ENCODE measurements at places on chromosomes 3 and 15.

- DNase-seq, result no peak
Measured at GRCh38 chr3:195082811-195083210, 188.1 kb downstream of the XXYLT1 start.

GRCh38 chr3:152175528-152175889 is 93.2 kb upstream of the MBNL1 start:
- no peak for DNase-seq

DNA sequence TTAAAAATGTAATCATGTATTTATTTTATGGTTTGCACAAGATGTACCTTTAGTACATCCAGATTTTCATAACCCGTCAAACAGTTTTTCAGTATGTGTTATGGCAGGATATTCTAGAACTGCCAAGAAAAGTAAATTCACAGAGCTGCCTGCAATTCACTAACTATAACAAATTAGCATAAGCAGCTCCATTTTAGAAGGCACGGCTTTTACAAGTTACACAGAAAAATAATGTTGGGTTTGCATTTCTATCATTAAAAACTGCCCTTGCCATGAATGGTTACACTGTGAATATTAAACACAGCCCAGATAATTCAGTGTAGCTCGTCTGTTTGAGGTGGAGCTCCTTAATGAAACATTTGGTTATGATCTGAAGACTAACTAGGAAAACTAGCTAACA is 94.3 kb upstream of the BHLHE40 start:
- DNase-seq, result no peak

- no peak for DNase-seq
Measured at GRCh38 chr15:25178835-25179672, 224.3 kb downstream of the SNRPN start.

- DNase-seq, result no peak
Measured at GRCh38 chr3:49172551-49173041, 1.2 kb downstream of the KLHDC8B start.

DNA sequence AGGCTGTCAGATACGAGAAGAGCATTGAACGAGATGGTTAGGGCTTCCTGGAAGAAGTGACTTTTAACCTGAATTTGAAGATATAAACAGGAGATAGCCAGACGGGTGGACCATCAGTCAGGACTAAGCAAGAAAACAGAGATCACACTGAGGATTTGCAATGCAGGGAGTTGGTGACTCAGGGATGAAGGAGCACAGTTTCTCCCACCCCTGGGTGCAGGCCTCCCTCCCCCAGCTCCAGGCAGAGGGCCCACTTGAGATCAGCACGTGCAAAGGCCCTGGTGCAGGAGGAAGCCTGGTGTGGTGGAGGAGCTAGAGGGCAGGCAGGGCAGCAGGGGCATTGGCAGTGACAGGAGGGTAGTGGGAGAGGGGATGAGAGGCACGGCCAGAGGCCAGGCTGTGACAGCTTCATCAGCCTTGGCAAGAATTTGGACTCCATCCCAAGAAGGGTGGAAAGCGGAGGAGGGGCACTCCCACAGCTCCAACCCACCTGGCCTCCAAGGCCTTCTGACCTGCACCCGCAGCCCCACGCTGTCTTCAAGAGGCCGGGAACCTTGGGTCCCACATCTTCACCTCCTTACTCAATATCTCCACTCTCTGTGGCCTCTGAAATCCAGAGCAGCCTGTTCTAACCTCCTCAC is 8.7 kb upstream of the PCSK6 start:
- DNase-seq, result no peak

GRCh38 chr15:38389924-38390542 is 63.9 kb upstream of the FAM98B start:
- no peak for DNase-seq

GRCh38 chr3:26558257-26558656 is 64.3 kb upstream of the LRRC3B start:
- DNase-seq, result no peak

GRCh38 chr3:67580430-67581000 is 73.9 kb downstream of the SUCLG2 start:
- no peak for DNase-seq

GRCh38 chr3:149481056-149481455 is 6.6 kb downstream of the TM4SF4 start:
- DNase-seq, result no peak

DNA sequence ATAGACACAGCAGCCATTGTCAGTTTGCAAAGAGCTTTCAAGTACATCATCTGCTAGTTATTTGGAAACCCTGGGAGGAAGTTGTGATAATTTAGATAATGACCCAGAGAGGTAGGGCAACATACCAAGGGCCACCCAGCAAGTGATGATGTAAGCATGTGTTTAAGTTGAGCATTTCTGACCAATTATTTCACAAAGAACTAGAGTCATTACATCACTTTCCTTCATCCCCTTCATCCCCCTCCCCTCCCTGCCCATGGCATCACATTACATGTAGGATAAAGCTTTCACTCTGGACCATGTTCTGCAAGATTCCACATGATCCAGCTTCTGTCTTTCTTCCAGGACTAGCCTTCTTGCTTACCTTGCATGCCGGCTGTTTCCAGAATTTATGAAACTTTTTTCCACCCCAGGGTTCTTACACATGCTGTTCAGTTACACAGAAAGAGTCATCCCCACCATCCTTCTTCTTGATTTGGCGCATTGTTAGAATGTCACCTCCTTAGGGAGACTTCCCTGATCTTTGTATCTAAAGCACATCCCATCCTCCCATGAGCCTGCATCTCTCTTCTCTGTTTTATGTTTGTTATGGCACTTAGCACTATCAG is 71.3 kb downstream of the PTPRG start:
- no peak for DNase-seq

DNA sequence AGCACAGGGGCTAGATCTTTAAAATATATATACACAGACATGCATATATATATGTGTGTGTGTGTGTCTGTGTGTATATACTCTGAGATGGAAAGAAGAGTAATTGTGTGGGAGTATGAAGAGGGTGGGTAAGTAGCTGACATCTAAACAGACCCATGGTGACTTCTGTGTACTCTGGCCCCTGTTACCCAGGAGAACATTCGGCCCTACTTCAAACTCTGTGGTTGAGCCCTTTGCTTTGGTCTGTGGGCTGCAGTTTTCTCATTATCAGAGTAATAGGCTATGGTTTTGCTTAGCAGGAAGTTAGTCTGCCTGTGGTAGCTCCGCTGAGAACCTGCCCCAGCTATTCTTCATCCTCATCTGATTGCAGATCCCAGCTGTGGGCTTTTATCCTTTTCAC is 141.4 kb downstream of the RBPMS2 start:
- no peak for DNase-seq

GRCh38 chr15:81411051-81411450 is 37.0 kb upstream of the TMC3 start:
- no peak for DNase-seq

DNA sequence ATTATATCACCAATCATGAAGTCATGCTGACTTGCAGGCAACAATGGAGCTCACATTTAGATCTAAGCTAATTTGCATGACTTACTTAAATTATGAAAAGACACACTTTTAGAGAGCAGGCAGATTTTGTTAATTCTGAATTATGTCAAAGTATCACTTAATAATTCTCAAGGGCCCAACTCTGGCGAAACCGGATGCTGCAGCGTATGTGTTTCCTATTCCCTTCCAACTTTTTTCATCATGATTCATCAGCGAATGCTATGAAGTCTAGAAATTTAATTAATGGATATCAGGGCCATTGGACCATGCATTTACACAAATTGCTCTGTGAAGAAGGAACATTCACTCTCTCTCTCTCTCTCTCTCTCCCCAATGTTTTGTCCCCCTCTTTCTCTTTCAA is 63.5 kb upstream of the GOLGA8A start:
- DNase-seq, result no peak

GRCh38 chr3:70738291-70738681 is 425.8 kb upstream of the MDFIC2 start:
- DNase-seq, result no peak

DNA sequence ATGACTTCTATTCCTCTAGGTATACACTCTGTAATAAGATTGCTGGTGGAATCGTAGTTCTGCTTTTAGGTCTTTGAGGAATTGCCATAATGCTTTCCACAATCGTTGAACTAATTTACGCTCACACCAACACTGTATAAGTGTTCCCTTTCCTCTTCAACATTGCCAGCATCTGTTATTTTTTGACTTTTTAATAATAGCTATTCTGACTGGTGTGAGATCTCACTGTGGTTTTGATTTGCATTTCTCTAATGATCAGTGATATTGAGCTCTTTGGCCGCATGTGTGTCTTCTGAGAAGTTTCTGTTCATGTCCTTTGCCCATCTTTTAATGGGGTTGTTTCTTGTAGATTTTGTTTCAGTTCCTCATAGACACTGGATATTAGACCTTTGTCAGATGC is 12.8 kb downstream of the NXPE3 start:
- no peak for DNase-seq

DNA sequence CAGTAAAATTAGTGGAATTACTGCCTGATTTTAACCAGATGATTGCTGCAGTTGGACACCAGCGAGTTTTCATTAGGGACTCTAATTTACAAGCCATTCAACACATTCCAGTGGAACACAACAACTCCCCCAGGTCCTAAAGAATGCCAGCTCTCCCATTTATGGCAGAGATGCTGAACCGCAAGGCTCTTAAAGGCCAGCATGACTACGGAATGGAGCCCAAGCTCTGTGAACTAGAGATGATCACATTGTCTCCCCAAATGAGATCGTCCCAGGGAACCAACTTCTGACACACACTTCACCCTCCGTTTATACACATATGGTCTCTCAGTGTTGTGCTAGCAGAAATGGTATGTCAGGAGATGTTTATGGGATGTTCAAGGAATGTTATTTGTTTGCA is 446.2 kb upstream of the NR2F2 start:
- DNase-seq, result no peak

GRCh38 chr15:87916208-87916607 is 340.3 kb downstream of the NTRK3 start:
- no peak for DNase-seq

DNA sequence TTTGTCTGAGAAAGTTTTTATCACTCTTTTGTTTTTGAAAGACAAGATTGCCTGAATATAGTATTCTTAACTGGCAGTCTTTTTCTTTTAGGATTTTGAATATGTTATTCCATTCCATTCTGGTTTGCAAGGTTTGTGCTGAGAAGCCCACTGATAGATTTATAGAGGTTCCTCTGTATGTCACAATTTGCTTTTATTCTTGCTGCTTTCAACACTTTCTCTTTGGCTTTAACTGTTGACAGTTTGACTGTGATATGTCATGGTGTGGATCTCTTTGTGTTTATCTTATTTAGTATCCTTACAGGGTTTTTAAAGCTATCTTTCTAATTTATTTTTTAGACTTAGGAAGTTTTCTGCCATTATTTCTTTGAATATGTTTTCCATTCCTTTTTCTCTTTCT is 331.2 kb upstream of the ATP11B start:
- no peak for DNase-seq

DNA sequence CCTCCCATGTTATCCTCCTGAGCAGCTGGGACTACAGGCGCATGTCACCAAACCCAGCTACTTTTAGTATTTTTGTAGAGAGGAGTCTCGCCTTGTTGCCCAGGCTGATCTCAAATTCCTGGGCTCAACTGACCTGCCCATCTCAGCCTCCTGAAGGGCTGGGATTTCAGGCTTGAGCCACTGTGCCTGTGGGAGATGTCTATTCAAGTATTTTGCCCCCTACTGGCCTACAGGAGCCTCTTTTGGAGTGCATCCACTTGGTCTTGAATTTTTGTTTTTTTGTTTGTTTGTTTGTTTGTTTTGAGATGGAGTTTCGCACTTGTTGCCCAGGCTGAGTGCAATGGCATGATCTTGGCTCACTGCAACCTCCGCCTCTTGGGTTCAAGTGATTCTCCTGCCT is 3.2 kb upstream of the DHX30 start:
- no peak for DNase-seq

- DNase-seq, result peak; percentile 38
Measured at GRCh38 chr3:19190126-19190525, 41.8 kb downstream of the KCNH8 start.

DNA sequence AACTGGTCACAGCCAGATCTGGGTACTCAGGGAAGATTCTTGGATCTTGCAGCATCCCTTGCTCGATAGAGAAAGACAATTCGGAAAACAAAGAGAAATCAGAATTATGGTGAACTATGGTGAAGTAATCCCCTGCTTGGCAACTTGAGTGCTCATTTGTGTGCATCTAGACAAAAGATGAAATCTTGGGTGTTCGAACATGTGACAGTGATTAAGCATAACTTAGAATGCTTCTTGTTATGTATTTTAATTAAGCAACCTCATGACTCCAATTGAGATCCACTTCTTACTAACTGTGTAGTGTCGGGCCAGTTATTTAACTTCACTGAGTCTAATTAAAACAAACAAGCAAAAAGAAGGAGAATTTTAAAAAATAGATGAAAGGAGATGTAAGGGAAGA is 56.5 kb downstream of the ZNF385D start:
- DNase-seq, result no peak

DNA sequence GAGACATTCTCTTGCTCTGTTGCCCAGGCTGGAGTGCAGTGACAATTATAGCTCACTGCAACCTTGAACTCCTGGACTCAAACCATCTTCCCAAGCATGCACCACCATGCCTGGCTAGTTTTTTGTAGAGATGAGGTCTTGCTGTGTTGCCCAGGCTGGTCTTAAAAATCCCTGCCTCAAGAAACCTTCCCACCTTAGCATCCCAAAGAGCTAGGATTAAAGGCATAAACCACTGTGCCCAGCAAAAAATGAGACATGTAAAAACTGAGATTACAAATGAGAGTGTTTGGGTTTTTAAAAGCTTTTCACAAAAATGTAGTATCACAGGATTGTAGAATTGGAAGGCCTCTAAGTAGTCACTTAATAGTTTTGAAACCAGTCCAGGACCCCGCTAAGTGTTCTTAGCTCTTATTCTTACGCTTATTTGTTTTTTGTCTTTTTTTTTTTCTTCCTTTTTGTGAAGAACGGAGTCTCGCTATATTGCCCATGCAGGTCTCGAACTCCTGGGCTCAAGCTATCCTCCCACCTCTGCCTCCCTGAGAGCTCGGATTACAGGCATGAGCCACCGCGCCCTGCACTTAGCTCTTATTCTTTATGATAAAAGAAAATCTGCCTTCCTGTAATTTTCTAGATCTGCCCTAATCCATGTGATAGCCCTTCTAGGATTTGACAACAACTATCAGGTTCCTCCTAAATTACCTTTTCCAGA is 31.5 kb downstream of the KLHL18 start:
- DNase-seq, result no peak

- peak; percentile 36 for DNase-seq
Measured at GRCh38 chr3:108489776-108490175, 20.6 kb downstream of the MYH15 start.

- peak; percentile 77 for DNase-seq
Measured at GRCh38 chr3:62277450-62277849, 95.9 kb downstream of the FEZF2 start.

DNA sequence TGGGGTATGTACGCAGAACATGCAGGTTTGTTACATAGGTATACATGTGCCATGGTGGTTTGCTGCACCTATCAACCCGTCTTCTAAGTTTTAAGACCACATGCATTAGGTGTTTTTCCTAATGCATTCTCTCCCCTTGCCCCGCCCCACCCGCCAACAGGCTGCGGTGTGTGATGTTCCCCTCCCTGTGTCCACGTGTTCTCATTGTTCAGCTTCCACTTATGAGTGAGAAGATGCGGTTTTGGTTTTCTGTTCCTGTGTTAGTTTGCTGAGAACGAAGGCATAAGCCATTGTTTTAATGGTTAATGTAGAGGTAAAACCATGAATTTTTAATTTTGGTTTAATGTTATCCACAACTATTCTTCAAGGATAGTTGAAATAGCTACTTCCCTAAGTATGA is 346.8 kb upstream of the EPHA6 start:
- no peak for DNase-seq

Data from NCI-H446 treated with DMSO at 0.1 percent for 48 hours (cell line).